Gastrocnemius medialis (tissue), 4 donors: ENCODE measurements at places on chromosomes 11 and 22.

- no peak for DNase-seq
Observed at GRCh38 chr11:91173701-91174100, 950.9 kb upstream of the CHORDC1 start.

- DNase-seq: no peak
Observed at GRCh38 chr11:82823647-82824619, 76.3 kb downstream of the PRCP start.

- DNase-seq: peak; percentile 12
Observed at GRCh38 chr22:28016781-28017557, 97.9 kb upstream of the PITPNB start.

DNA sequence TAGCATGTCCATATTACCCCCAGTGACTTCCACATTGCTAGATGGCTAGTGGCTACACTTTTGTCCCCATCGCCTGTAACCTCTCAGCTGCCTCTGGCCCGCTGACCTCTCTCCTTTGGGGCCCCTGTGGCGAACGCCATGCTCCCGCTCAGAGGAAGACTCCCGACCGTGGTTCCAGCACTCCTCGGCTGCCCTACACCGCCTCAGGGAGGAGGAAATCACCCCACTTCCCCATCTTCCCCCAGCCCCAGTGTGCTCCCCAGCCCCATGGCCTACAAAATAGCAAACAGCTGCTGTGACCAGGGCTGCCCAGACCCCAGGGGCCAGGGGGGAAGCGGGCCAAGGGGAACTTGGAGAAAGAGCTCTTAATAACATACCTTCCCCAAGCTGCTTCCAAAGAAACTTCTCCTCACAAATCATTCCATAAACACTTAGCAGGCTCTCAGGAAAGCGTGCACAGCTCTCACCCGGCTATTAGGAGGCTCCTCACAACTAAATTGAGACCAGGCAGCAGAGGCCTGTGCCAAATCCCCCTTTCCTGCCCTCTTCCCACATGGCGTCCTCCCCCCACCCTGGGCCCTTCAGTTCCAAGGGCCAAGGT, 63.5 kb upstream of the WNT11 start:
- DNase-seq: peak; percentile 49

GRCh38 chr11:73566977-73567755, 30.7 kb downstream of the FAM168A start:
- DNase-seq: peak; percentile 62

DNA sequence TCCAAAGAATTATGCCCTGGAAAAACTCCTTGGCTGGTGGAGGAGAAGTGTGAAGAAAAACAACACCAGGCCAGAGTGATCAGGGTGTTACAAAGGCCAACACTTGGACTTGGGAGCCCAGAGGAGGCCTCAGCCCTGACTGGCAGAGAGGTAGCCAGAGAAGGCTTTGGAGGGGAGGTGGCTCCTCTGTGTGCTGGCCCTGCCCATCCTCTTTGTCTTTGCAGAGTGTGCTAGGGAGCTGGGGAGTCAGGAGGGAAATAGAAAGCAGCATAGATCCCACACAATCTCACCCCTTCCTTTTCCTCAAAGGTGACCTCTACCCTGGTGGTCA, 12.0 kb upstream of the P2RY6 start:
- no peak for DNase-seq

DNA sequence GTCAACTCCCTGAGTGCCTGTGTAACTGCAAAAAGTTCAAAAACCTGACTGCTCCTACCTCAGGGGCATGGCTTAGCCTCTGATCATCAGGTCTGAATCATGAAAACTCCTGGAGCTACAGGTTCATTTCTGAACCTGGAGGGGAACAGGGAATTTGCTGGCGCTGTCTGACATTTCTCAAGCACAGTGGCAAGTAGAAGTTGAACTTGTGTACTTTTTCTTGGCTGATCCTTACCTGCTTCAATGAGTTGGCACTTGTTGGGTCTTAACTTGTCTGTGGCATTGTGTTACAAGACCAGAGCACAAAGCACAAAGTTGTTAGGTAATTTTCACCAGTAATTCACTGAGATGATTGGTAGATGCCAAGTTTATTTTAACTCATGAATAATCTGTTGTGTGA, 3.3 kb downstream of the TMEM109 start:
- DNase-seq: peak; percentile 59

GRCh38 chr11:30567120-30567519, 19.0 kb downstream of the MPPED2 start:
- DNase-seq: no peak

DNA sequence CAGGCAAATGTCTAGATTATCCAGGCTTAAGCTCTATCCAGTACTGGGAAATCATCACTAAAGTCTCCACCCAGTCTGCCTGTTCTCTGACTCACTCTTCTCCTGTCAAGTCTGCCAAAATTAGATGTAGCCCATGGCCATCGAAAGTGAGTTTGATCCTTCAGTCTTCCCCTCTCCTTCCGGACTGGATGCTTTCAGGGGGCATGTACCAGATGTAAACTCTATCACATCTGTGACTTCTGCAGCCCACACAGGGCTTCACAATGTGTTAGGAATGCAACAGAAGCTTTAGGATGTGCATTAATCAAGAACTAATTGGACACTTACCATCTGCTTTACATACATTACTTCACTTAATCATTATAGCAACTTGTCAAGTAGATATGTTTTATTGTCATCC, 12.3 kb downstream of the ME3 start:
- DNase-seq: no peak
